ENCODE measurements at places on chromosomes 3 and 15.

DNA sequence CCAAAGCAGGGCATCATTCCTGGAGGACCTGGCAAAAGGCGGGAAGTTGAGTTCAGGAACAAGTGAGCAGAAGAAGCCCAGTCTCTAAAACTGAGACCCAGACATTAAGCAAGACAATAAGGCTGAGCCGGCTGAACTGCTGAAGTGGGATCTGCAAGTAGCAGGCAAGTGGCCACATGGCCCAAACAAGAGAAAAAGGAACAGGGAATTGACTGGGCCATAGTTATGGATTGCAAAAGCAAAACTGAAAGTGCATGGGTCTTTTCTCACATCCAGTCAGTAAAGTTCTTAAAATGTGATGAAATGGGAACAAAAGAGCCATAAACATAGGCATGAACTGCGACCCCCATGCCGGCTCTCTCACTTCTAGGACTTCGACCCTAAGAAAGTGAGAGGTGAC lies 101.2 kb downstream of the SCN11A start:
- no peak for DNase-seq

DNA sequence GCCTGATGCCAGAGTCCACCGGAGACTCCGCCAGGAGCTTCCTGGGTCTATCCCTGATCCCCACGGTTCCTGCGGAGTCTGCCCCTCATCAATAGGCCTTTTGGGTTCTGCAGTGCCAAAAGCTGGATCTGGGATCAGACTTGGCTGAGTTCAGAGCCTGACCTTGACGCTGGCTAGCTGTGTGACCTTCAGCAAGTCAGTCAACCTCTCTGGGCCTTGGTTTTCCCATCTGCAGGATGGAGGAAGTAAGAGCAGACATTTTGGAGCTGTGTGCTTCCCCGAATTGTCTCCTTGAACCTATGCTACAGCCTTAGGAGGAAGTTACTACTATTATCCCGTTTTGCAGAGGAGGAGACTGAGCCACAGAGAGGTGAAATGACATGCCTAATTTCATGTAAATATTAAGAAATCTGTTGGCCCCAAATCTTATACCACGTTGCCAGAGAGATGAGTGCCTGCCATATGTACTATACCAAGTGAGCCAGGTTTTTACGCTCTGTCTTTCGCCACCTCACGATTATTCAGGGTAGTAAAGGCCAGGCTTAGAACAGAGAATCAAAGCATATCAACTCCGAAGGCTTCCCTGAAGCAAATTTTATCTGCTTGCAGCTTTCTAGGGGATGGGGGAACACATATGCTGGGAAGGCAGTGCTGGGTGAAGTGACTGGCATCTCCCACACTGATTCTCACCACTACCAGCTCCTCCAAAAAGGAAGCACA lies 112.5 kb downstream of the SRGAP3 start:
- no peak for DNase-seq

- no peak for DNase-seq
Measured at GRCh38 chr3:190175490-190175889, 54.8 kb upstream of the P3H2 start.

DNA sequence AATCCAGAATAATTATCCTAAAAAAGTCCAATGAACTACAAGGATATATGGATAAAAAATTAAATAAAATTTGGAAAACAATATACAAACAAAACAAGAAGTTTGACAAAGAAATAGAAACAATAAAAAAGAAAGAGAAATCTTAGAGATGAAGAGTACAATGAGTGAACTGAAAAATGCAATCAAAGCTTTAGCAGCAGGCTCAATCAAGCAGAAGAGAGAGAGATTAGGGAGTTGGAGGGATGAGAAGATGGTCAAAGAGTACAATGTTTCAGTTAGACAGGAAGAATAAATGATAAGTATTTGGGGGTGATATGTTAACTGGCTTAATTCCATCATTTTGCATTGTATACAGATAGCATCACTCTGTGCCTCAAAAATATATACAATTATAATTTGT lies 29.9 kb downstream of the POLQ start:
- DNase-seq: no peak

DNA sequence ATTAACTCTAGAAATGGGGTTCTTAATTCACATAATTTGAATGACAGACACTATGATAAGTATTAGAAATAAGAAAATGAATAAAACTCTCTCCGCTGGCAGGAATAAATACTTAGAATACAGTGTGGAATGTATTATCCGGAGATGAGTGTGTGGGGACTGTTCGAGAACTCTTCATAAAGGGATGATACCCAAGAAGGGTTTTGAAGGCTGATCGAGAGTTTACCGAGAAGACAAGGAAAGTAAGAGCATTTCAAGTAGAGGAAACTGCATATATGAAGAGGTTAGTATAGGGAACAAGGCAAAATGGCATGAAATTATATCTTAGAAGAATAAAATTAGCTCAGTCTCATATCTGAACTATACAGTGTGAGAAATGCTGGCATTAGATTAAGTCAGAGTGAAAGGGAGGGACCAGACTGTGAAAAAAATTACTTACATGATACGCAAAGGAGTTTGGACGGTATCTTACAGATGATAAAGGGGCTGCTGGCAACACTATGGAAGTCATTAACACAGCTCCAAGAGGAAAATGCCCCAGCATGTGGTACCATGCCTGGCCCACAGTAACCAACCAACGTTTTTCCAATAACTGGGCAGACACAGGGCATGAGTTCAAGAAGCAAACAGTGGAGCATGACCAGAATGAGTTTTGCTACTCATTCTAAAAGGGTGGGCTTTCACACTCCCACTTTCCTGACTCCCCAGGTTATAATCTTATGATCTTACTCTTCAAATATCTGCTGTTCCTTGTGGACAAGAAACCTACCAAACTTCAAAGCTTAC lies 6.5 kb downstream of the DCBLD2 start:
- DNase-seq: peak; percentile 68

DNA sequence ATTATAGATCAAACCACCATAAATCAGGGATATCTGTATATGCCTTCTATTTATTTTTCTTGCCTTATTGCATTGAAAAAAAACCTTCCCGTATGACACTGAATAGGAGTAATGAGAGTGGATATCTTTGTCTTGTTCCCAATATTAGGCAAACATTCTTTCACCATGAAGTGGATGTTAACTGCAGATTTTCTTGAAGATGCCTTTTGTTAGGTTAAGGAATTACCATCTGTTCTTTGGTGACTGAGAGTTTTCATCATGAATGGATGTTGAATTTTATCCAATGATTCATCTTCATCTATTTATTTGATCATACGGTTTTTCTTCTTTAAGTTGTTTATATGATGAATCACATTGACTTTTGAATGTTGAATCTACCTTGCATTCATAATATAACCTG lies 47.1 kb upstream of the MECOM start:
- no peak for DNase-seq

- peak; percentile 63 for DNase-seq
Measured at GRCh38 chr15:100111125-100112060, 230.4 kb downstream of the ADAMTS17 start.

DNA sequence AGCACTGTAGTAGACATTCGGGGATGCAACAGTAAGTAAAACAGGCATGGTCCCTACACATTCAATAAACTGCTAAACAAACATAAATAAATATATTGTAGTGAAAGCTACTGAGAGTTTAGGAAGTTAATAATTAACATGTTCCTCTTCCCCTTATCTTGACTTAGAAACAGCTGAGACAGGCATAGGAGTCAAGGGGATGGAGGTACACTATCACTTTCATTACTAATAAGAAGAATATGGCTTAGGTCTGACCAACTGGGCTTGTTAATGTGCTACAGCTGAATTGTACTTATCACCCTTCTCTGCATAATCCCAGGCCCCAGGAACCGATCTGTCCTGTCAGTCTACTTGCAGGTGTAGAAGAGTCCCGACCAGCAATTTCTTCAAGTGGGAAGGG lies 116.3 kb upstream of the DAZL start:
- no peak for DNase-seq

- no peak for DNase-seq
Measured at GRCh38 chr15:74303741-74304309, 63.6 kb downstream of the CYP11A1 start.

DNA sequence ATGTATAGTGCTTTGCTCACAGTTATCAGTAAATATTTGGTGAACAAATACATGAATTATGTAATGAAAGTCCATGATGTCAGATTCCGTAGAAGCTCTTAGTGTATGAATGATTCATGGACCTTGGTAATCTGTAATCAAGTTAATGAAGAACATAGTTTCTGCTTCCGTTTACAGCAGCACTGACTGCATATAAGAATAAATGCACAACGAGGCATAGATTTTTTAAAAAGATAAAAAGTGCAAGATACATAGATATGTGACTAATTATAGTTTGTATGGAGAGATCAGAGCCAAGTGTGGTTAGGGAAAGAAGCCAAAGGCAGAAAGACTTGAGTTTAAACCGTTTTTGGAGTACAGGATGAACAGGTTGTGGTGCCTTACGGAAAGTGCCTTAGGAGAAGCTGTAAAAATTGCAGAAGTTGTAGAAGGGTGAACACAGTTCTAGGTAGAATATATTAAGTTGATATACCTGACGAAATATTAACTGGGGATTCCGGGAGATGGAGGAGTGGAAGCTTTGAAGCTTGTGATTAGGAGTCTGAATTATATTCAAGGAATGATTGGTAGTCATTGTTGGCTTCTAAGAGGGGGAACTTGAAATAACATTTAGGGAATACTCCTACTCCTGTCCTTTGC lies 293.1 kb downstream of the NLGN1 start:
- no peak for DNase-seq

- peak; percentile 66 for DNase-seq
Measured at GRCh38 chr15:62071711-62072308, 5.0 kb downstream of the C2CD4A start.

DNA sequence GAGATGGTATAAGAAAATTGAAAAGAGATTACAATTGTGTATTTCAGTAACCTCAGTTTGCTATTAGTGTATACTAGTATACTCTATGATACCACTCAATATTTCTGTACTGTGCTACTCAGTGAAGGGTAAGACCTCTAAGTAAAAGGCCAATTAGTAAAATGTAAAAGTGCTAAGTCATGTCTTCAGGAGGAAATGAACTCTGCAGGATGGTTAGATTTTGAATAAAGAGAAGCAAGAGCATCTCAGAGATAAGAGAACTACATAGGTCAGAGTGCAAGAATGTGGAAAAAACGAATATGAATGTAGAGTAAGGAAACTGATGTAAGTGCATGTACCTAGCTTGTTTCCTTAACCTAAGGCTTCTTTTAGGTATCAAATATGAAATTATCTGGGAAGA lies 796.6 kb upstream of the GBE1 start:
- DNase-seq: no peak

DNA sequence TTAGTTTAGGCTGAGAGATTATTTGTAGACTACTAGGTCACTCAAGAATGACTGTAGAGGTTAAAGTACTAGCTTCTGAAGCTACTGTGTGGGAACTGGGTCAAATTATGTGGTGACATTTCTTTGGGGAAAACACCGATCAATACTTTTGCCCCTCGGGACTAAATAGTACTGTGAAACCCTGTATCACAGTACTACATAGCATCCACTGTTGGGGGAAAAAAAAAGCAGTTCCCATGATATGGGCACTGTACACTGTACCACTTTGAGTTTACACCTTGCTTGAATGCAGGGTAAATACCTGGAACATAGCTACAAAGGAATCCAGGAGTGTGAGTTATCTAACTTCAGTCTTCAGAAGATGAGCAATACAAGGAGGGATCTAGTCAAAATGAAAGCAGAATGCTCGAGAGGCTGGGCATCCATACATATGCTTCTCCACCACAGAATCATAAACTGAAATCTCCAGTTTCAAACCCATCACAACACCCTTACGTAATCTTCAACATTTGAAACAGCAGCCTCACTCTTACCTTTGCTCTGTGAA lies 311.4 kb downstream of the UNC13C start:
- no peak for DNase-seq

- DNase-seq: peak; percentile 3
Measured at GRCh38 chr3:36919439-36920160, 25.3 kb downstream of the TRANK1 start.

DNA sequence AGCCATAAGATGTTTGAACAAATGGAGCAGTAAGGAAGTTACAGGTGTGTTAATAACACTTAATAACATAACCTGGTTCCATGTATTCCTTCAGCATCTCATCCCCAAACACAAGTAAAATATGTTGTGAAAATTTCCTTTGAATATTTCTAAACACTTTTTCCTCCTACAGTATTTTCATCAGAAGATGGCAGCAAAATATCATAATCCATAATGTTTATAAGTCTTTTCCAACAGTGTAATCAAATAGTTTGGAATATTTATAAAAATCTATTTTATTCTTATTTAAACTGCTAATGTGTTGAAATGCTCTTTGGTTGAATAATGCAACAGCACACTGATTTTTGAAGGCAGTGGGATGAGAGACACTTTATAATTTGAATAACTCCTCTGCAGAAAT lies 1020.5 kb downstream of the OTOL1 start:
- no peak for DNase-seq

DNA sequence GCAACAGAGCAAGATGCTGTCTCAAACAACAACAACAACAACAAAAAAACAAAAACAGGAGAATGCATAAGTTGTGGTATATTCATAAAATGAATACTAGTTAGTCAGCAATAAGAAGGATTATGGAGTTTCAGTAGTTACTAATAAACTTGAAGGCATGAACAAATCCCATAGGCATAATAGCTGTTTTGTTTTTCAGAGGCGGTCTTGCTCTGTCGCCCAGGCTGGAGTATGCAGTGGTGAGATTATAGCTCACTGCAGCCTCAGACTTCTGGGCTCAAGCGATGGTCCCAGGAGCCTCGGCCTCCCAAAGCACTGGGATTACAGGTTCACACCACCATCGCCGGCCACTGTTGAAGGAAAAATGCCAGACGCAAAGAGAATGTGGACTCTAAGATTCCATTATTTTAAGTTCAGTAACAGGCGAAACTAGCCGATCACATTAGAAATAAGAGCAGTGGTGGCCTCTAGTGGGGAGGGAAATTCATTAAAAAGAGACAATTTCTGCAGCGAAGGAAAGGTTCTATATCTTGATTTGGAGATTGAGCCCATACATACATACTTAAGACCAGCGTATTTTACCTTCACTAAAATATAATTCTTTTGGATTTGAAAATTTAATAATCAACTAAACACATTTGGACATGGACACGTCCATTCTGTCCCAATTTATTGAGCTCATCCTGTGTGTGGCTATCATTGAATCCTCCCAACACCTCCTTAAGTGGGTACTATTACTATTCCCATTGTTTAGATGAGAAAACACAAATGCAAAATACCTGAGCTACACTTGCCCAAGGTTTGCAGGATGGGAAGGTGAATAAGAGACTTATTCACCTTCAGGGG lies 27.4 kb upstream of the HDAC11 start:
- DNase-seq: peak; percentile 66

- DNase-seq: no peak
Measured at GRCh38 chr3:135056733-135057310, 261.8 kb downstream of the EPHB1 start.

DNA sequence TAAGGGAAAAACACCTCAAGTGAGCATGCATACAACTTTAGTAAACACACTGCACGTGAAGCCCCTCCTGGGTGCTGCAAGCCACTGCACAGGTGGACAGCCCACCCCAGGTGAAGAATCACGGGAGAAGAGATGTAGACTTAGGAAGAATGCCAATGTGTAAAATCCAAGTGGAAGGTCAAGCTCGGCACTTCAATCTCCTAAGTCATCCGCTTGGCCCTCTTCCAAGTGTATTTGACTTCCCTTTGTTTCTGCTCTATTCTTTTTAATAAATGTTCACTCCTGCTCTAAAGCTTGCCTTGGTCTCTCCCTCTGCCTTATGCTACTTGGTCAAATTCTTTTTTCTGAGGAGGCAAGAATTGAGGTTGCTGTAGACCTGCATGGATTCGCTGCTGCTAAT lies 316.6 kb downstream of the EDEM1 start:
- peak; percentile 6 for DNase-seq

GRCh38 chr15:22856659-22857058 lies 18.2 kb downstream of the NIPA2 start:
- DNase-seq: no peak

Measured in HT-29 (cell line).